Activated B cell treated with CpG ODN at 0.5 μM for 24 hours (primary cell): ENCODE measurements at places on chromosomes 6 and 20. TPM values are rescaled to one million over a fixed set of nuclear protein-coding genes. Genes with fewer than 3 reads are reported as not detected.

DNA sequence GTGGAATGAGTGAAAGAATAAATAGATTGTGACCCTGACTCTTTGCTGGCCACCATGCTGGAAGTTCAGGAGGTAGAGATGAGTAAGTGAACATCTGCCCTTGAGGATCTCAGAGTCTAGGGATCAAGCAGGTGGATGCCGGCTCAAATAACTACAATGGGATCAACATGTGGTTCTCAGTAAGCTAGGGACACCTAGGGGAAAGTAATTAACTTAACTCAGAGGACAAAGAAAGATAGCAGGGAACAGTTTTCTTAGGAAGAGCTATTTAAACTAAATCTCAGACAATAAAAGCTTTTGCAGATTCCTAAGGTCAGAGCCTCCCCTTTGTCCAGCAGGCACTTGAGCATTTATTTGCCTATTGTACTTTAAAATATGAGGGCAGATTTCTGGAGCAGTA lies 29.1 kb downstream of the SLC13A3 start:
- no peak for DNase-seq

Gene FAM209A
- 1.9 and 2.6 TPM in 2 replicates for total RNA-seq

- DNase-seq: no peak
Observed at GRCh38 chr6:125924169-125924568, 32.4 kb upstream of the HINT3 start.

DNA sequence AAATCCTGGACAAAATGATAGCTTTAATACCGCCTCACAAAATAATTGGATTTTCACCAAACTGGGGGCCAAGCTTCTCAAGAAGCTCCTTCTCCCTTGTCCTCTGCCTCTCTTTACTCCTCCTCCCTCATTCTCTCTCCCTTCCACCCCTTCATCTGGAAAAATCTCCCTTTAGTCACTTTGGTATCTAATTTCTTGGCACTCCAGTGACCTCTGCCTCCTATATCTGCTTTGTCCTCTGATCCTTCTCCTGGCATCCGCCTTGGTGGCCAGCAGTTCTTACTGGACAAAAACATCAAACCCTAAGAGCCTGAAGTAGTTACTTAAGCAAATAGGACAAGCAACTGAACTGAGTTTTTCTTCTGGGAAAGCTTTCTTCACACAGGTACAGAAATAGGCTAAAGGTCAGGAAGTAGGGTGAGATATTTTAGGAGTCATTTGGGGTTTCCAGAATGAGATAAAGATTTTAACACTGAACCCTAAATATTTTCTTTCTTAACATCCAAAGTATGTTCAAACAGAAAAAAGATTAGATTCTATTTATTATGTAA lies 220.7 kb downstream of the ARHGAP18 start:
- no peak for DNase-seq

GRCh38 chr6:126170978-126171382 lies 168.9 kb upstream of the CENPW start:
- DNase-seq: no peak

DNA sequence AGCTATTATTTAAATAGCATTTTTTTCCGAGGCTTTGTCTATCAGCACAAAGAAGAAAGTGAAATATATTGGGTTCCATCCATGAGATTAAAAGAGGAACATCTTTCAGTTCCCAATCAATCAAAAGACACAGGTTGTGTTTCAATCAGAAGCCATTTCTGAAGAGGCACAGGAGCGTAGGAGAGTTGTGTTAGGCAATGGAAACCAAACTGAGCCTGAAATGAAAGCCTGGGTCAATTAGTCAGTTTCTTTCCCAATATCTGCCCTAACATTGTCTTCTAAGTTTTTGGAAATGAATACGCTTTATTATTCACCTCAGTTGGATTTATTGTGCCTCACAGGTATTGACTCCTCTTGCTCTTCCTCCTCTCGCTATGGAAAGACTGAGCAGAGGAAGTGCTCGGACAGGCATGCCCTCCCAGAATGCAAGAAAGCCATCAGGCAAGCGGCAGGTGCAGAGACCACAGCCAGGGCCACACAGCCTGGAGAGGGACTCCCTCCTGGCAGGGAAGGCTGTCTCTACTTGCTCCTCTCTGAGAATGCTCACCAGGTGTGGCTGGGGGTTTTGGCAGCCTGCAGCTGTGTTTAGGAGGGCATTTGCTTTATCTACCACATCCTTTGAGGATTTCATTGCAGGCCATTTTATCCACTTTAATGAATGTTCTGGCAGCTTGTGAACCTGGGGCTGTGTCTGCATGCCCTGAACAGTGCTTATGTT lies 100.8 kb upstream of the NEDD9 start:
- no peak for DNase-seq

Gene EBF4
- 1.6 and 2.4 TPM in 2 replicates for total RNA-seq

Gene COL9A1
- not detected in 2 replicates for total RNA-seq

Gene DDX43
- total RNA-seq: 1.4 and 1.6 TPM in 2 replicates

- DNase-seq: no peak
Observed at GRCh38 chr6:122778985-122779661, 393 bp upstream of the FABP7 start.

Gene BPI
- not detected in 2 replicates for total RNA-seq

Gene SLA2
- total RNA-seq: 0.59 and 0.67 TPM in 2 replicates

GRCh38 chr20:9331707-9332435 lies 182.5 kb upstream of the LAMP5 start:
- DNase-seq: no peak

DNA sequence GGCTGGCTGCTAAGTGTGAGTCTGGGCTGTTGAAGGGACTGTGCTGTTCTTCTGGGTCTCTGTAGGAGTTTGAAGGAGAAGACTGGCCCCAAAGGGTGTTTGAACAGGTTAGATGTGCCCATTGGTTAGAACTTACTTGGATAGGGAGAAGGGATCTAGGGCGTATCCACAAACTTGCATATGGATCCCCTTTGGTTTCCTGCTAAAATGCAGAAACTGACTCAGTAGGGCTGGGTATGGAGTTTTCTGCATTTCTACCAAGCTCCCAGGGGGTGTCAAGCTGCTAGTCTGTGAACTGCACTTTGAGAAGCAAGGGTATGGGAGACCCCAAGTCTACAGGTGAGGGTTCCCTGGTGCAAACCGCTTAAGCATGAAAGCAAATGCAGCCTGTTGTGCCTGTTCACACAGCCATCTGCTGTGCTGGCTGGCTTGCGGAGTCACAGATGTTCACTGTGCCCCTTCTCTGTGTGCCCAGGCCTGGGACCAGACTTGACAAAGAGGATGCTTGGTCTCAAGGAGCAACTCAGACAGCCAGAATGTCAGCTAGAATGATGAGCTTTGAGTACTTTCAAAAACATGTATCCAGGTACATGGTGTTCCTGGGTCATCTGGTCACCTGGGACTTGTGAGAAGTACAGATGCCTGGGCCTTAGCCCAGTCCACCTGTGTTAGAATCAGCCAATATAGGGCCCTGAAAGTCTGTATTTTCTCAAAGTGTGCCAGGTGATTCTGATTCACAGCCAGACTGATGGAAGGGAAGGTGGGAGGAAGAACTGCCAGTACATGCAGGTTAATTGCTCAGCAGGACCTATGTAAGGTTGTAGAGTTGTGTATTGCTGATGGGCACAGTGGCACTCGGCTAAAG lies 7.4 kb downstream of the PPP1R16B start:
- DNase-seq: no peak

DNA sequence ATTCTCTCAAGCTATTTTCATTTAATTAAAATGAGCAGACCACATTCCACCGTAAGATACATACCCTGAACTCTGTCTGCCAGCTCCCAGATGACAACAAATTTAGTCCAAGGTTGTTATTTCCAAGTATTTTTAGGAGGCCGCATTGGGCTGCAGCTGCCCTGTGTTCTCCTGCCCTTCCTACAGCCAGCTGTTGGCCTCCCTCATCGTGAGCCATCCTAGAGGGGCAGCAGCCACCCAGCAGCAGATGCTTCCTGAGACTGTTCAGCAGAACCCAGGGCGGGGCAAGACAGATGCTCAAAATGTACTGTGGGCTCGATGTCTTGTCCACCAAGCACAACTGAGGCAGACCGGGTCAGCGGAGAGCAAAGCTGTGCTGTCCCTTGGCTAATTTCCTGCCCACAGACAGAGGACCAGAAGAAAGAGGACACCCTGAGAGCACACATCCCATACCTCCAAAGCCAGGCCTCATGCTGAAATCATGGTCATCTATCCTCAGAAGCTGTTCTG lies 16.4 kb downstream of the GABRR1 start:
- no peak for DNase-seq

Gene LST1
- total RNA-seq: 7.8 and 8.4 TPM in 2 replicates

GRCh38 chr20:19588241-19588640 lies 169.8 kb upstream of the RIN2 start:
- no peak for DNase-seq

Gene ZCCHC3
- total RNA-seq: 25.9 and 28.1 TPM in 2 replicates

GRCh38 chr6:68677058-68677457 lies 42.0 kb downstream of the ADGRB3 start:
- no peak for DNase-seq

DNA sequence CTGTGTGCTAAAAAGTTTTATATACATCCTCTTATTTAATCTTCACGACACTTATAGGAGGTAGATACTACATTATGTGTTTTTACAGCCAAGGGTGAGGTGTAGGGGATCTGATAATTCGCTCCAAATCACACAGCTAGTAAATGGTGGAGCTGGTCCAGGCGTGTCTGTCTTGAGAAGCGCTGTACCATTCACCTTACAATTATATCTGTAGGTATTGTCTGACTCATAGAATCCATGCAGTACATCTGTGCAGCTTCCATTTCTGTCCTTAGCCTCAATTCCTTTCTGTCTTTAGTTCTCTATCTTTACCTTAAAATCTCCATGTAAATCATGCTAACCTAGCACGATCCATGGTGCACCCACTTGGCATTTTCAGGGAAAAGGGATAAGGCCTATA lies 120.7 kb downstream of the CARMIL1 start:
- no peak for DNase-seq

DNA sequence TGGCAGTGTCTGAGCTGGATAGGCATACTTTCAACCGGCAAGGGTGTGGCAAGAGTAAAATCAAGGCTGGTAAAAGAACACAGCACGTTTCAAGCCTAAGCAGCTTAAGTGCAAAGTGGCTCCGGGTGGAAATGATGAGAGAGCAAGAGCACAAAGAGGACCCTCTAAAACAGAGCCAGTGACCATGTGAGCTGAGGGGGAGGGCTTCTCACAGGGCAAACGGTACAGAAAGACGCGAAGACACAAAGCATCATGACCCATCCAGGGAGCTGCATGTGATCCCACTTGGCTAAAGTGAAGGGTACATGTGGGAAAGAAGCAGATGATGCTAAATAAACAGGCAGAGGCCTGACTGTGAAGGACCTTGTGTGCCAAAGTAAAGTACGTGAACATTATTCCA lies 25.7 kb downstream of the FKBP5 start:
- no peak for DNase-seq

Gene PDE7B
- 1.5 and 1.8 TPM in 2 replicates for total RNA-seq

- no peak for DNase-seq
Observed at GRCh38 chr6:5786321-5786968, 220.3 kb downstream of the NRN1 start.

DNA sequence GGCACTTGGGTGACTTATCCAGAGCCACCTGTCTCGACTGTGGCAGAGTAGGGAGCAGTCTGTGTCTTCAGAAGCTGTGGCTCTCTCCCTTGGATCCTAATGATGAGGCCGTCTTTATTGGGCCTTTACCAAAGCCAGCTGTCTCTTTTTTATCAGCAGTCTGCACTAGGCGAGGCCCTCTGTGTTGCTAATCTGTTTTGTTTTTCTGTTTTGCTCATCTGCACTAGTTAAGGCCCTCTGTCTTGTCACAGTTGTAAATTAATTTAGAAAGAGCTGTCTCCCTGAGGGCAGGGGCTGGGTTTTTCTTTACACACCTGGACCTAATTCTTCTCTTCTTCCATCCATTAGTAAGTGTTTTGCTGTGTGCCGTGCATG lies 45.0 kb downstream of the CDS2 start:
- no peak for DNase-seq

Gene WRNIP1
- 31.6 and 31.9 TPM in 2 replicates for total RNA-seq

- DNase-seq: no peak
Observed at GRCh38 chr6:56757588-56757984, 114.9 kb upstream of the DST start.

- DNase-seq: no peak
Observed at GRCh38 chr6:17962436-17963031, 24.9 kb downstream of the KIF13A start.

Gene B3GAT2
- total RNA-seq: not detected in 2 replicates

- no peak for DNase-seq
Observed at GRCh38 chr6:74091136-74091793, 395.3 kb downstream of the CD109 start.

Gene BACH2
- 79.6 and 90.4 TPM in 2 replicates for total RNA-seq

DNA sequence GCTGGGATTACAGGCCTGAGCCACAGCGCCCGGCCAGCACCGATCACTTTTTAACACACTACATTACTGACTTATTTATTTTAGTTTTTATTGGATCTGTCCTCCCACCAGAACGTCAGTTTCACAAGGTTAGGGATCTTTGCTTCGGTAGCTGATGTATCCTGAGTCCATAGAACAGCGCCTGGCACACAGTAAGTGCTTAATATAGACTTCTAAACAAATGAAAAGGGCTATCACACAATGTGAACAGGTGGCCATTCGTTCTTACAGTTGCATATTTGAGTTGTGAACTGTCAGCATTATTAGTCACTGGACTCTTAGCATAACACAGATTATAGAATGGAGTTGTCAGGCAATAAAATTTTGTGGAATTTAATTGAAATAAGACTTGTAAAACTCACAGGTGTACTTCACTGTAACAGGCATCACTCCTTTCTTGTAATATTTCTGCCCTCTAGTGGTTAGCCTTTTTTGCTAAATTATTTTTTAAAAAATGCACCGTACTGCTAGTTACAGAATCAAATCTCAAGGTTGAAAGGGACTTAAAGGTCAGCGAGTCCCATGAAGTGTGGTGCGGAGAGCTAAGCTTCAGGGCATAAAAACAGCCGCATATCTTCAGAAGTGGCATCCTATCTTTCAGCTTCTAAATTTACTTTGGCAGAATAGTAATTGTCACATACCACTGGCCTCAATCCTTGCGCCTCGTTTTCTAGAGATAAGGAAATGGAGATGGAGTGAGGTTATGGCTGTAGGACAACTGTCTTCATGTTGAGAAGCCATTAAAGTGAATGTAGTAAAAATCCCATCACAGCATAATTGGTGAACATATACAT lies 3.4 kb upstream of the TBC1D7 start:
- no peak for DNase-seq

Gene NKAIN4
- total RNA-seq: not detected in 2 replicates

Gene FAM217A
- total RNA-seq: not detected in 2 replicates
